ENCODE measurements at places on chromosomes 11 and 22. TPM values are rescaled to one million over a fixed set of nuclear protein-coding genes. Genes with fewer than 3 reads are reported as not detected.

PKDREJ gene
- total RNA-seq = 0.08 TPM

GLYAT gene
- total RNA-seq = 1.4 TPM

SNRPD3 gene
- total RNA-seq = 70.0 TPM

TMEM191B gene
- 1.0 TPM for total RNA-seq

ABCC8 gene
- total RNA-seq = 1.1 TPM

CTSW gene
- 1.1 TPM for total RNA-seq

NUP160 gene
- total RNA-seq = 15.3 TPM
